ENCODE measurements at places on chromosomes 16 and 17.

DNA sequence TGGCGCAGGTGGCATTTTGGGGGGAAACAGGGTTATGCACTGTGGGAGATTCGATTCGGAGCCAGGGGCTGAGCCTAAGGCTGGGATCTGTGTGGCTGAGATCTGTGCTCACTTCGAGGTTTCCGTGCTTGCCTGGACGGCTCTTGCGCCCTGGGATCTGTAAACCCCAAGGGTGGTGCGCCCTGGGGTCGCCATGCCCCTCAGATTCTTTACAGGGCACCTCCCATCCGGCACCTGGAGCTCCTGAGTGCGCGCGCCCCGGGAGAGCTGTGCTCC, 377 bp downstream of the SLC13A5 start:
- H3K4me1 ChIP-seq, result no peaks in the 10 kb centered on the region
- H3K4me3 ChIP-seq, result no peak overlapping the region
- no peaks in the 10 kb centered on the region for H3K27me3 ChIP-seq
- no peaks in the 10 kb centered on the region for H3K36me3 ChIP-seq

DNA sequence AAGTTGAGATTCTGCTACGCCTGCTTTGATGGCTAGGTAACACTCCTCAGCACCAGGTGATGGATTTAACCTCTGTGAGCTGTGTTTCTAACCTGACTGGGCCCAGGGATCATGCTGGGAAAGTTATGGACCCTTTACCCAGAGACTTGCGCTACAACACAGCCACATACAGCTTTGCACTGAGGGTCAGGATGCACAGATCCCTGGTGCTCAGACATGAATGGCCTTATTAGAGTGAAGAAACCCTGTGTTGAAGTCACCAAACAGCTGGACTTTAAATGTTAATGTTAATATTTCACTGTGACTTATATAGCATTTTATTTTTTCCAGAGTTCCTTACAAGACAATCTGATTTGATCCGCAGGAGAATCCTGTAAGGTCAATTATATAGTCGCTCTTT, 114.3 kb downstream of the MSI2 start:
- no peak for DNase-seq
- no peaks in the 10 kb centered on the region for H3K27me3 ChIP-seq
- peak overlapping the region; percentile 86 for H3K27ac ChIP-seq
- H3K36me3 ChIP-seq, result peaks cover 25% of the 10 kb centered on the region
- peaks cover 37% of the 10 kb centered on the region for H3K4me1 ChIP-seq

- no peaks in the 10 kb centered on the region for H3K4me1 ChIP-seq
- no peaks in the 10 kb centered on the region for H3K36me3 ChIP-seq
- no peak overlapping the region for H3K27ac ChIP-seq
- no peaks in the 10 kb centered on the region for H3K27me3 ChIP-seq
- DNase-seq, result no peak
Observed at GRCh38 chr17:40531051-40531991, 29.9 kb upstream of the TNS4 start.

DNA sequence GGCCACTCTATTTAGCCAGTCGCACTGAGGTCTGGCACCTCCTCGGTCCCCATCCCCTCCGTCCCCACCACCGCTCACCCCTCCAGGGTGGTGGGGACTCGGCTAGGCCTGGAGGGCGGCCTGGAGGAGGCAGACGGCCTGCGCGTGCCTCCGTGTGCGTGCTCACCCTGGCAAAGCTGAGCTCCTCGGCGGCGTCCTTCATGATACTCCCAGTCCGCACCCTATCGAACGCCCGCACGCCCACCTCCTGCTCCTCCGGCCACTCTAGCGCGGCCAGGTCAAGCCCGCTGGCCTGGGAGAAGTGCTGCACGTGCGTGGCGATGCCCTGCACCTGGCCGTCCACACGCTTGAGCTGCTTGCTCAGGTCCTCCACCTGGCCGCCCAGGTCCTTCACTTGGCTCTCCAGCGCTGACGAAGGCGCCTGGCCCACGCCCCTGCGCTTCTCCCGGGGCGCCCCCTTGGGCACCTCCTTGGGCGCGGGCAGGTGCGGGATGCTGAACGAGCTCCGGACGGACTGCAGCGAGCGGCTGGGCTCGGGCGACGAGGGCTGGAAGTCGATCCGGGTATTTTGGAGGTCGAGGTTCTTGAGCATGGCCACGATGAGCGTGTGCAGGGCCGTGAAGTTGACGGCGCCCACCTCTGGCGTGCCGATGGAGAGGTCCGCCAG, 644 bp downstream of the QRICH2 start:
- H3K36me3 ChIP-seq, result no peaks in the 10 kb centered on the region
- no peak overlapping the region for H3K27ac ChIP-seq
- H3K4me3 ChIP-seq, result no peak overlapping the region
- no peak for DNase-seq
- no peaks in the 10 kb centered on the region for H3K4me1 ChIP-seq

Measured in Karpas-422 (cell line).